ENCODE measurements at places on chromosomes 12 and 14.

DNA sequence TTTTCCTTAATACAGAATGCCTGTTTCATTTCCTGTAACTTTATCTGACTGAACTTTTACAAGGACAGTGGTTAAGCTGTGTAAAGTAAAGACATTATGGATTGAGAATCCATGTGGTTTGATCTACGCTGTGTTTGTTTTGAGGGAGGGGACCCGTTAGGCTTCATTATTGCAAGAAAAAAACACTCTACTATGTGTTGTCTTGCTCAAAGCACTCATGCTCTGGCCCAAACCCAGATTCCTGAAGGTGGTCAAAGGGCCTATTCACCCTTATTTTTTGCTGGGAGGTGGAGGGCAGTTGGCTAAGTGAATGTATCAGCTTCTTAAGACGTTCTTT is 11.9 kb downstream of the RNF10 start:
- no peak for DNase-seq

DNA sequence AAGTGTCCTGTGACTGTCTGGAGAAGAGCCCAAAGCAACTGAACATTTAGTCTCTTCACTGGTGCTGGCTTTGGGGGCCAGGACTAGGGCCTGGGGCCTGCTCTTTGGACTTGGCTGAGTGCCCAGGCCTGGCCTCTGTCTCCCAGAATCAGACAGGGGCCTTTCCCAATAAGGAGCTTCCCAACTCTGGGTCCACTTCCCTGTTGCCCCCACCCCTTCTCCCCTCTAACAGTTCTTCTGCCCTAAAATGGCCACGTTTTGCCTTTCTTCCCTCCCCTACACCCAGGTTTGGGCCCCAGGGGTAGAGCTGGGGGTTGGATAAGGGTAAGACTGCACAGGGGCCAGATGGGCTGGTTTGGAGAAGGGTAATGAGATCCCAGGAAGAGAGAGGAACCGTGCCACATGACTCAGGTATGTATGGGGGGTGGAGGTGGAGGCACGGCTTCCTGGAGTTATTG is 10.0 kb upstream of the ITGA5 start:
- DNase-seq, result no peak

GRCh38 chr14:61179796-61180398 is 101.2 kb downstream of the TMEM30B start:
- no peak for DNase-seq

- no peak for DNase-seq
These were observed 416.3 kb upstream of the ATP2B1 start for GRCh38 chr12:90124914-90125313.

DNA sequence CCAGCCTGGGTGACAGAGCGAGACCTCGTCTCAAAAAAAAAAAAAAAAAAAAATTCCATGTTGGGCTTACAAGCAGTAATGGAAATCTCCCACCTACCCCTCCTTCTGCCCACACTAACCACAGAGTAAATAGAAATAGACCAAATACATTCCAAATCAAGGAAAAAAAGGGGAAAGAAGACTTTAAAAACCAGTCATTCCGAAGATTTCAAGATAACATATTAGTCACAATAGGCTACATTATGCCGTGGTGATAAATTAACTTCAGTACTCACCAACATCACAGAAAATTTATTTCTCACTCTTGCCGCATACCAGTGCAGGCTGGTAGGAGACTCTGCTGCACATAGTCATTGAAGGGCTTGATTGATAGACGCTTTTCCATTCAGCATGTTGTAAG is 15.5 kb upstream of the ETV6 start:
- DNase-seq, result no peak

DNA sequence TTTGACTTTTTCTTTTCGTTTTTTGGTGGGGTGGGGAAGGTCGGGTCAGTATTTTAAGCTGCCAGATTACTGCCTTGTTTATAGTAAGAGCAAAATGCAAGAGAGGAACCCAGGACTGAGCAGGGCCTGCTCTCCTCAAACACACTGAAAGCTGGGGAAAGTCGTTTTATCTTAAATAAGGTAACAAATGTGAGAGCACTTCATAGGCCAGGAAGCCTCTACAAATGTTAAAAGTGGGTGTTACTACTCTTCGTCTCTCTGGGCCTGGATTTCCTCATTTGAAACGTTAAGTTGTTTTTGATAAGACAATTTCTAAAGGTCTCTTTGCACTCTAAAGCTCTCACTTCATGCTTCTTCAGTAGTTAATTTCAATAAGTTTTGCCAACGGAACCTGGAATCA is 33.8 kb downstream of the PLEKHG7 start:
- DNase-seq, result no peak

DNA sequence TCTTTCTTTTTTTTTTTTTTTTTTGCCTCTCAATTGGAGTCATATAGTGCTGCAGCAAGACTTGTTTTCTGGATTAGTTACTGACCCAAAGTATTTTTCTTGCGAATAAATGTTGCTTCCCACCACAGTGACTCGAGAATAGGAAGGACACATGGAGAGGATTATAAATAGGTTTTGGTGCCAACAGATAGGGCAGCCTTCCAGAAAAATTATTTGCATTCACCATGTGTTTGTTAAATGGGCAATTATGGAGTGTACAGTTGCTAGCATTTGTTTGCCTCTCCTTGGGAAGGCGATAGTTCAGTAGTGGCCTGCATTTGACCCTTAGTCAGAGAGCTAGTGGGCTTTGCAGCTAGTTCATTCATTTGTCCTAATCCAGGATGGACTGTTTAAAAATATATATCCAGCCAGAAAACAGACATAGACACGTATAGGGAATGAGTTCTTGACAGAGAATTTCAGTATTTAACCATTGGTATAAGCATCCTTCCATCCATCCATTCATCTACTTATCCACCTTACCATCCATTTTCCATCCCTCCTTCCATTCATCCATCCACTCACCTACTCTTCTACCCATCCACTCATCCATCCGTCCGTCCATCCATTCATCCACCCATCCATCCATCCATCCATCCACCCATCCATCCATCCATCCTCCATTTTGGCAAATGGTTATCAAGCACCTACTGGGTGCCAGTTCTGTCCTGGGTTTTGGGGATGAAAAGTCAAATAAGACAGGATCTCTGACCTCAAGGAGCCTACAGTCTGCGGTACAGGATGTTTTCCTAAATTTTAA is 67.5 kb downstream of the CHST11 start:
- DNase-seq, result no peak

DNA sequence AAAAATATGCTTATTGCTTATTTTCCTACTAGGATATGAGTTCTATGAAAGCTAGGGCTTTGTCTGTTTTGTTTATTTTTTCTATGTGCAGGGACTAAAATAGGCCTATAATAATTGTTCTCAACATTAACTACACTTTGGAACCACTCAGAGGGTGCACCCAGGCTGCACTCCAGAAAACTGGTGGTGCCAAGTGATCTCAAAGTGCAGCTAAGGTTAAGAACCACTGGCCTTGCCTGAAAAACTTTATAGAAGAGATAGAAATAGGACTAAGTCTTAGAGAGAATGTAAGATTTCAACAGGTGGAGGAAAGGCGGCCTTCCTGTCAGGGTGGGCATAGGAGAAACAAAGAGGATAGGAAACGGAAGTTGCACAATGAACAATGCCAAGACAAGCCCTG is 37.7 kb upstream of the NR1H4 start:
- no peak for DNase-seq

DNA sequence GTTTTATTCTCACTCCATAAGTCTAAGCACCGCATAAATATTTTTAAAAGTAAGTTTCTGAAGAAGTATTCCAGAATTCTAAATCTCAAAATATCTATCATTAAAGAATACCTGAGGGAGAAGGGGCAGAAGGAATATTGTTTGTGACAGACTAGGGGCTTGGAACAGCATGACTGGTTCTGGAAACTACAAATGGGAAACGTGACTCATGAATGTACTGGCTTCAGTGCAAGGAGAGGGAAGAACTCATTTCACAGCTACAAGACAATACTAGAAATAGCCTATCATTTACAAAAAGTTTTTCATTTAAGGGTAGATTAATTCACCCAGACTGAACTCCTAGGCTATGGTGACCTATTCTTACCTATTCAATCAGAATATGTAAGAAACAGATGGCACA is 121.3 kb downstream of the SLC25A21 start:
- DNase-seq, result no peak

- no peak for DNase-seq
These were observed 298.5 kb downstream of the NPAS3 start for GRCh38 chr14:33237115-33237740.

GRCh38 chr12:75883241-75883640 is 148.3 kb downstream of the PHLDA1 start:
- no peak for DNase-seq

- no peak for DNase-seq
These were observed 78.8 kb upstream of the RTL1 start for GRCh38 chr14:100982353-100982752.

- DNase-seq, result peak; percentile 11
These were observed 411.0 kb downstream of the NELL2 start for GRCh38 chr12:44465139-44465538.

DNA sequence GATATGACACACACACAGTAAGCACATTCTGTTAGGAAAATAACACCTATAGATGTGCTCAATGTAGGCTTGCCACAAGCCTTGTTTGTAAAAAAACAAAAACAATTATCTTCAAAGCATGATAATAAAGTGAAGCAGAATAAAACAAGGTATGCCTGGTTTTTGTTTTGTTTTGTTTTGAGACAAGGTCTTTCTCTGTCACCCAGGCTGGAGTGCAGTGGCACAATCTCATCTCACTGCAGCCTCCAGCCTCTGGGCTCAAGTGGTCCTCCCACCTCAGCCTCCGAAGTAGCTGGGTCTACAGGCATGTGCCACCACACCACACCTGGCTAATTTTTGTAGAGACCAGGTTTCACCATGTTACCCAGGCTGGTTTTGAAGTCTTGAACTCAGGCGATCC is 52.4 kb upstream of the MON2 start:
- DNase-seq, result no peak

DNA sequence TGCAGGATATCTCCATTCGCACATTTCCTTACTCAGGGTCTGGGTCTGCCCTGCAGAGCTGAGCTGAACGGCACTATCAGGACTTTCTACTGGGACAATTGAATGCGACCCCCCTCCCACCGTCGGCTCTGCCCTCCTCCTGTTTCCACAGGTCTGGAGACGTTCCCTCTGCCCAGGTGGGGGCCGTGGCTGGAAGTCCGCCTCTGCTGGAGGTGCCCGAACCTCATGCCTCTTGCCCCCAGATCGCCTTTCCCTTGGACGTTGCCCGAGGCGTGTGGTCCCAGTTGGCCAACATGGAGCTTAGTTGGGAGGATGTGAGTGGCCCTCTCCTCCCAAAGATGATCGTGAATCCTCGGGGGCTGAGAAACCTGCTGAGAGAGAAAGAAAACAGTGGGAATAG is 21.2 kb upstream of the KLC1 start:
- no peak for DNase-seq

DNA sequence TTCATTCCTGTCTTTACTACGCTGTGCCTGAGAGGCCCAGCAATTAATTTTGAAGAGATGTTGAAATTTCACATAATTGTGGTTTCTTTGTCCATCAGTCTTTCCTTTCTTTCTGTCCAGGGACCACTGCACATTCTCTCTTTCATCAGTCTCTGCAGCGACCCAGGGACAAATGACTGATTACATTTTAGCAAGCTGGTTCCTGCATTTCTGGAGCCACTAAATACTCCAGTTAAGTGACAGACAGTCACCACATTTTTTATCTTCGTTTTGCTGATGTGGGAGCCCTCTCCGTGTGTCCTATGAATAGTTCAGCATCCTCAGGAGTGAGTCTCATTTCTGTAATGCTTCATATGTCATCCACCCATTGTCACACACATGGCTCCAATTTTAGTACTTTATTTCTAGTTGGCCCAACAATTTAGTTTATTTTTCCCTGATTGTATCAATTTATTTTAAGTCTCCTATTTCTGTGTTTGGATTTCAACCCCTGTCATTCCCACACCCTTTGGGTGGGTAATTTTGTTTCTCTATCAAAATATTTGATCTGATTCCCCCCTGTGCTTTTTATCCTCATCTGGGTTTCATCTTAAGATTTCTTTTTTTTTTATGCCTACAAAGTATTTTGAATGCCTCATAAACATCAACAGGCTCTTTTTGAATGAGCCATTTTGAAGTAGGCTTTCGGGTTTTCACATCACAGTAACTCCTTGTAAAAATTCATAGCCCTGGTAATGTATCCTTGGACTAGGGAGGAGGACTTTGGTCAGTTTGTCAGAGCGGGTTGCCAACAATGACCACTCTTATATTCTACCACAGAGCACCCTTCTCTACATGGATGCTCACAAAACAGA is 1196.5 kb downstream of the GALC start:
- no peak for DNase-seq

GRCh38 chr12:47122602-47123001 is 42.8 kb upstream of the AMIGO2 start:
- no peak for DNase-seq

GRCh38 chr12:102766961-102767360 is 150.1 kb downstream of the PAH start:
- DNase-seq, result no peak

DNA sequence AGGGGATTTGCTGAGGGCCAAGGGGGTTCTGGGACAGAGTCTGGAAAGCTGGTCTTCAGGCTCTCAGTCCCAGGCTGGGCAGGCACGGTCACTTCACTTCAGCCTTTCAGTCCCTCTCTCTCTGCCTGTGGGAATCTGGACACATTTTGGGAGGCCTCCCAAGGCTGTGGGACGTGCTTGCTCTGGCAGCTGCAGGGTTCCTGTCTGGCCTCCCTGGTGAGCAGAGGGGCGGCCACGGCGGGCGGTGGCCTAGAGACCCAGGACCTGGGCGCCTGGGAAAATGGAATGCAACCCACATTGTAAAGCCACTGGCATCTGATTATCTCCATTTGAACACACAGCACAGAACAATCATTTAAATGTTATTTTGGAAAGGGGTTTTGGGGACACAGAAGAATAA is 10.1 kb upstream of the ALDH2 start:
- DNase-seq, result no peak

DNA sequence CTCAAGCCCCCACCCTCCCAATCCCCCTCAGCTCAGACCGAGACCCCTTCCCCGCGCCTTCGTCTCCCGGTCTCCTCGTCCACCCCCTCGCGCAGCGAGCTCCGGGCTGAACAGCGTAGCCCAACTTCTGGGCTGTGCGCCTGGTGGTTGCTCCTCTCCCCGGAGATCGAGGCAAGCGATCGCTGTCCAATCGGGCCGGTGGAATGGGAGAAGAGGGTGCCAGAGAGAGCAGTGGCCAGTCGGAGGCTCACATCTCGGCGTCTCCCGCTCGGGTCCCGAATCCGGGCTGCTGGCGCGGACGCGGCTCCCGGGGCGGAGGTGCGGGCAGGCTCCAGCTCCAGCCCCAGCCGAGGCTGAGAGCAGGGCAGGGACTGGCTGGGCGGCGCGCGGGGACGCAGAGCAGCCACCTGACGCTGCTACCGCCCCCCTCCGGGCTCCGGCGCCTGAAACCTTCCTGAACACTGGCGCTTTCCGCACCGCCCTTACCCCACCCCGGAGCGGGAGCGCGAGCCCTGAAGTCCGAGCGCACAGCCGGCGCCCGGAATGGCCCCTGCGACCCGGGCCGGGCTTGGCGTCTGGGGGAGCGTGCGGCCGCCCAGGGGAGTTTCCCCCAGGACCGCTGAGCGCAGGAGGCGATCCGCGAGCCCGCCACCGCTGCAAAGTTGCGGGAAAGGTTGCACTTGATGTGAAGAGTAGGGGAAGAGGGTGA is 508 bp upstream of the KCNH5 start:
- DNase-seq, result peak; percentile 21

GRCh38 chr12:5623411-5623810 is 191.5 kb downstream of the NTF3 start:
- no peak for DNase-seq

- DNase-seq, result peak; percentile 22
These were observed 62.1 kb upstream of the TRIM9 start for GRCh38 chr14:51157012-51157411.

GRCh38 chr14:61610900-61611299 is 84.4 kb upstream of the HIF1A start:
- DNase-seq, result no peak

- DNase-seq, result no peak
These were observed 102.3 kb upstream of the DIO3 start for GRCh38 chr14:101458741-101459550.
